ENCODE measurements at places on chromosomes 5 and 9.
A peak's percentile ranks its signal among the peaks of the same experiment; 100 is the strongest.

GRCh38 chr5:95773335-95774059, 42.4 kb downstream of the RHOBTB3 start:
- DNase-seq: peak; percentile 90

- DNase-seq: peak; percentile 7
Observed at GRCh38 chr5:15763754-15764153, 263.8 kb downstream of the FBXL7 start.

DNA sequence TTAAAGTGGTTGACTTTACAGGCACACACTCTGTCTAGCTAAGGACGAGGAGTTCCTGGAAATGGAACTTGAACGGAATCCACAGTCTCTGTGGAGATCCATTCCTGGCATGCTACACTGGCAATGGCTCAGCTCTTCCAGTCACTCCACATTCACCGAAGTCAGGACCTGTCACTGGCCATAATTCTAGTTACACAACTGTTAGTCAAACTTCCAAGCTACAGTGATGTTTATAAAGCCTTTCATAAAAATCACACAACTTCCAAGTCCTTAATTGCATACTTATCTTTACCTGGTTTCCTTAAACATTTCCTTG, 15.7 kb downstream of the CDC14B start:
- DNase-seq: peak; percentile 46

DNA sequence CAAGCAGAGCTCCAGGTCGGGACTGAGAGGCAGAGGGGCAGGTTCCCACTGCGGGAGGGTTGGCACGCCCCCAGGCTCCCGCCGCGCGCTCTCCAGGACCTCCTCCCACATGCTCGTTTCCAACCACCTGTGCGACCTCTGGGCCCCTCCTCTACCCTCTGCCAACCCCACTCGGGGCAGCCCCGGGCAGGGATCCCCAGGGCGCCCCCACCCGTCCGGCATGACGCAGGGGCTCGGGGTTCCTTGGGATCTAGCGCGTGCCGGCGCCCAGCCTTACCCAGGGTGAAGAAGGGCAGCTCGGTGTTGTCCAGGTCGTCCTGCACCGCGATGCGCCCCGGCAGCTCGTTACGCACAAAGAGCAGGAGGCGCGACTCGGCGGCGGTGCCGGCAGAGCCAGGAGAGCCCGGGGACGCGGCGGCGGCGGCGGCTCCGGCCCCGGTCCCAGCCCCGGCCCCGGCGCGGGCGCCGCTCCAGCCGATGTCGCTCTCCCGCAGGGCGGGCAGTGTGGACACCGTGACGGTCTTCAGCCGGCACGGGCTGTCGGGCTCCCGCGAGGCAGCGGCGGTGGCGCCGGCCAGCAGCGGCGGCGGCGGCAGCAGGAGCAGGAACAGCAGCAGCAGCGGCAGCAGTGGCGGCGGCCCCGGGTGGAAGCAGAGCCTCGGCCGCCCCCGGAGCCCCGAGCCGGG, 494 bp downstream of the ASTN2 start:
- peak; percentile 70 for DNase-seq

DNA sequence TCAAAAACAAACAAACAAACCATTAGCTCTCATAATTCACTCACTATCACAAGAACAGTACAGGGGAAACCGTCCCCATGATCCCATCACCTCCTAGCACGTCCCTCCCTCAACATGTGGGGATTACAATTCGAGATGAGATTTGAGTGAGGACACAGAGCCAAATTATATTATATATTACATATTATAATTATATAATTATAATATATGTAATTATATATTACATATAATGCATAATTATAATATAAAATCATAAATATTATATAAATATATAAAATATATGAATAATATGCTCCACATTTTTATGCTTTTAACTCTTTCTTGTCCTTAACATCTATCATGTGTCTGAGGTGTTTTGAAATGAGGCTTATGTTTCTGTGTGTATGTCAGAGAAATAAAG, 3.4 kb upstream of the C9 start:
- DNase-seq: no peak

DNA sequence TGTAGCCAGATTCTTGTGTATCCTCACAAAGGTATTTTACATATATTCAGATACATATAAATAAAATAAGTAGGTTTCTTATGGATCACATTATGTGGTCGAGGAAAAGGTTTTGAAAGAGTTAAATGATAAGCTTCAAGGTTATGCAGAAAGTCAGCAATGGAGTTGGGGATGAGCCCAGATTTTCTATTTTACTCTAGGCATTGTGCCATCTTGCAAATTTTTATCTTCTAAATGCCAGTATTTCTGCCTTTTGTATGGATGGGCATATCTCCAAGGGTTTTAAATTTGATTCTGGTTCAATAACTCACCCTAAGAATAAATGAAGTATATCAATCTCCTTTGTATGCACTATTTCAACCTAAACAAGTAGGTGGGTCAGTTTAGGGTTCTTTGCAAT, 410.7 kb downstream of the DMRTA1 start:
- DNase-seq: no peak

DNA sequence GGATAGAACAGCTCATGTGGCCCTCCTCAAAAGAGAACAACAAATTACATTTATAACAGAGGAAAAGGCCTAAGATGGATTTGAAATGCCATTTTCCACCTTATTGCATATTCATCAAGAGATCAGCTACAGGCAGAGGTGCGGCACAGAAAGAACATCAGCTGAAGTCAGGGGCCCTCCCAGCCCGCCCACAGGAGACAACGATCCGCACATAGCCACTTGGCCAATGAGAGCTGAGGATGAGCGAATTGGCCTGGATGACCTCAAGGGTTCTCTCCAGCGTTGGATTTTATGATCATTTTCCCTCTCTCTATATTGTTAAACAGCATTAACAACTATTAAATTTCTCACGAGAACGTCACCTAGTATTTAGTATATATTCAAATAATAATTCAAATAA, 97.6 kb downstream of the GNAQ start:
- DNase-seq: no peak

- DNase-seq: no peak
Observed at GRCh38 chr5:68122439-68123328, 92.9 kb upstream of the PIK3R1 start.

GRCh38 chr5:35876922-35877321, 20.2 kb downstream of the IL7R start:
- no peak for DNase-seq

- DNase-seq: no peak
Observed at GRCh38 chr5:101877451-101877850, 418.6 kb downstream of the SLCO4C1 start.

- DNase-seq: peak; percentile 36
Observed at GRCh38 chr9:89149726-89150125, 28.9 kb downstream of the SHC3 start.

DNA sequence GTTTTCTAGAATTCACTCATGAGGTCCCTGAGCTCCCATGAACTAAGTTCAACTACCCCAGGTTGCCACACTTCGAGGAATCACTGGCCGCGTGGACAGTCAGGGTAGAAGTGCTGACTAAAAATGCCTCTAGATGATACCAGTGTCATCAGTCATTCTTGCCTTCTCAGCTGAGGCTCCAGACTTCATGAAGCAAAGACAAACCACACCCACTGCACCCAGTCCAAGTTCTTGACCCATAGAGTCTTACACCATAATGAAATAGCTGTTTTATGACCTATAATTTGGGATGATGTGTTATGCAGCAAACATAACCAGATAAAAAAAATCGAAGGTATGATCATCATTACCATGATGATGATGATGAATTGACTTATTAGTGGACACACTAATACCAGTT, 632.9 kb upstream of the TLE4 start:
- DNase-seq: no peak

GRCh38 chr5:170120576-170120975, 14.9 kb downstream of the FOXI1 start:
- no peak for DNase-seq

DNA sequence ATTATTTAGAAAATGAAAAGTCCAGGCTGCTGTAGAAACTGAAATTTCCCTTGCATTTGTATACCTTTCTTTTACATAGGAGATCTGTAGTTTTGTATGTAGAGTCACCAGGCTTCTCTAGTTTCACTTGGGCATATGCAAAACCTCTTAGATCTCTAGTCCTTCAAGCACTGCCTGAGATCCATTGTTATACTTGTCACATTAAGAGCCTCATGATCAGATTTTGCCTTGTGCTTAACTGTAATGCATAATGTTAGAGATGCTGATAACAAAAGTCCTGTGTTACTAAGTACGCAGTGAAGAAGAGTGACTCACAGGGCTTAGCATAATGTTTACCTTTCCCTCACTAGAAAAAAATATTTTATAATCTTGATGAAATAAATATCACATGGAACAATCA, 250.2 kb downstream of the CYLC2 start:
- peak; percentile 15 for DNase-seq

GRCh38 chr9:89480825-89481537, 16.9 kb downstream of the SEMA4D start:
- DNase-seq: no peak

- DNase-seq: no peak
Observed at GRCh38 chr9:83423815-83424707, 114.1 kb downstream of the FRMD3 start.

DNA sequence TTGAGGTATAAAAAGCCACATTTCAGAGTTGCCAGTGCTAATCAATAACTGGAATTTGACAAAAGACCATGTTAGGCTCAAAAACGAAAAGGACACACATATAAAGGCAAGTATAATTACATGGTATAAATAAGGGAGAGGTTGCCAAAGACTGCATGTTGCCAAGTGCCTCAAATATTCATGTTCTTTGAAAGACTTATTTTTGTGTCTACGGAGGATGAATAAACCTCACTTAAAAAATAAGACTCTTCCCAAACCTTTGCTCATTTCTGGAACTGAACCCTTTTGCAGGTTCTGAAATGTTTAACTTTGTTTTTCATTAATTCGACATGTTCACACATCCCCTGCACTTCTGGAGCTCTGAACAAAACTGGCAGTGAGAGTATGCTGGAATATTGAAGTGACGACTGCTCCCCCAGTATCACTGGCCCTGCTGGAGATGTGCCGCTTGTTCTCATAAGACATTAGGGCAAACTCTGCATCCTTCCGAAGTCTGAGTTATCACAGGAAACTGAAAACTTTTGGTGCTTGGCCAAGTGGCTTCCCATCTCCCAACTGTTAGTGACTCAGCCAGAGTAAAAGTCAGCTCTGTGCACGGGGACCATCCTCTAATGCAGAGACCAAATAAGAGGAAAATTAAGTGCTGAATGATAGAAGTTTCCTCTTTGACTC, 336.8 kb downstream of the GLIS3 start:
- DNase-seq: peak; percentile 74

DNA sequence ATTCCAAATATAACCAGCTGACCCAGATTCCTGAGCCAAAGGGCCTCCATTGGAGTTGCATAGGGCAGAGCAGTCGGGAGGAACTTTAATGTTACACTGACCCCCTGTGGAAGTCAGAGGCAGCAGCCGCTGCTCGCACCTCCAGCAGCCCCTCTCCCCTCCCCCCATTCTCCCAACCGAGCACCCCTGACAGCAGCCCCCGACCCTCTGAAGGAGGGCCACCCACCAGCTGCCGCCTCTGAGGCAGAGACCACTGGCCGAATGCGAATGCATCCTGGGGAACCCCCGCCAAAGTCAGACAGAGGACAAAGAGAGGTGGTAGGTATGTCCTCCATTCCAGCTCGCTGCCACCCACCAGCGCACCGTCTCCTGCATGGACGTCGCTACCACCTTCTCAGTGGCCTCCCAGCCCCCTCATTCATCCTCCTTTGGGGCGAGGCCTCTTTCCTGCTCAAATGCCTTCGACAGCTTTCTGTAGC, 231.0 kb downstream of the CDK5RAP2 start:
- peak; percentile 76 for DNase-seq

DNA sequence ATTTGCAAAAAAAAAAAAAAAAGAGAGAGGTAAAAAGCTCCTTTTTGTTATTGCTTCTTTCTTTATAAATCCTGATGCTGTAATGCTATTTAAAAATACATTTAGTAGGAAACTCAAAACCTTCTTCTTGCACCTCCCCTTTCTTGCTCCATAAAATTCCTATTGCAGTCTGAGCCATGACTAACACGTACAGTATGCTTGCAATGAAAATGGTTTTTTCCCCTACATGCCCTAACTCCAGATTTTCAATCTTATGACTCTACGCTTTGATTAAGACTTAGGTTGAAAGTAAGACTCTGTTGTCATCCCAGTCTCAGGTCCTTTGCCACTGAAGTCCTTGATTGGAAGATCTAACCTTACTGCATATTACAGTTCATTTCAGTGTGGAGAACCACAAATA, 23.9 kb downstream of the FGF10 start:
- DNase-seq: peak; percentile 1

DNA sequence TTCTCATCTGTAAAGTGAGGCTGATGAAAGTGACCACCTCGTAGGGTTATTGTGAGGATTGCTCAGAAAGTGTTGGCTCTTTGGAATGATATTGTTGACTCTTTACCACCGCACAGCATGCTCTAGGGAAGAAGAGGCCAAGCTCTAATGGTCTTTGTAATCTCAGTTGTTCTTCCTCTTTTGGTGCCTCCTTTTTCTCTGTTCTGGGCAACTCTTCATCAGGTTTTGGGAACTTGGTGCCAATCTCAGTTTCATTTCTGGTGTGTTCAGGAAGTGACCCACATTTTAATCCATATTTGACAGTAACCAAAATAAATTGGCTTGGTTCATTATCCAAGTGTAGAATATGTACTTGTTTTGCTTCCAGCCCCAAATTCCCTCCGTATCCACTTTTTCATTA, 25.1 kb downstream of the ARHGAP26 start:
- no peak for DNase-seq

DNA sequence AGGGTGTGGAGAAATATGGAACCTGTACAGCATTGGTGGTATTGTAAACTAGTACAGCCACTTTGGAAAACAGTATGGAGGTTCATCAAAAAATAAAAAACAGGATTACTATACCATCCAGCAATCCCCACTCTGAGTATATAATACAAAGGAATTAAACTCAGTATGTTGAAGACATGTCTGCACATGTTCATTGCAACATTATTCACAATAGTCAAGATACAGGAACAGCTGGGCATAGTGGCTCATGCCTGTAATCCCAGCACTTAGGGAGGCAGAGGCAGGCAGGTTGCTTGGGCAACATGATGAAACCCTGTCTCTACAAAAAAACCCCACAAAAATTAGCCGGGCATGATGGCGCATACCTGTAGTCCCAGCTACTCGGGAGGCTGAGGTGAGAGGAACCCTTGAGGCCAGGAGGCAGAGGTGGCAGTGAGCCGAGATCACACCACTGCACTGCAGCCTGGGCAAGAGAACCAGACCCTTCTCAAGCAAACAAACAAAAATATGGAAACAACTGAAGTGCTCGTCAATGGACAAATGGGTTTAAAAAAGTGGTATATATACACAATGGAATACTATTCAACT, 63.6 kb downstream of the TMEM174 start:
- DNase-seq: no peak

- DNase-seq: no peak
Observed at GRCh38 chr5:59698207-59699178, 195.0 kb downstream of the PDE4D start.

Data from astrocyte of the hippocampus (primary cell).